ENCODE measurements at places on chromosomes 2 and 18.

GRCh38 chr2:236403811-236404210 is 139.6 kb upstream of the ASB18 start:
- no peak for DNase-seq

- DNase-seq: no peak
Observed at GRCh38 chr18:7567474-7568425, 634 bp downstream of the PTPRM start.

- DNase-seq: no peak
Observed at GRCh38 chr2:37874470-37874869, 50.6 kb upstream of the RMDN2 start.

- no peak for DNase-seq
Observed at GRCh38 chr2:53235836-53236582, 531.6 kb upstream of the CHAC2 start.

- no peak for DNase-seq
Observed at GRCh38 chr2:207296265-207296948, 130.7 kb upstream of the KLF7 start.

Data from CD4-positive, alpha-beta T cell treated with Interleukin-21 for 1 hour (primary cell).